ENCODE measurements at places on chromosomes 3 and 15. TPM values are rescaled to one million over a fixed set of nuclear protein-coding genes. Genes with fewer than 3 reads are reported as not detected.

ALAS1 gene
- total RNA-seq = 115 TPM

PDIA3 gene
- total RNA-seq = 313 TPM

CFAP100 gene
- not detected for total RNA-seq

MEIS2 gene
- not detected for total RNA-seq

CYP1A1 gene
- total RNA-seq = 0.42 TPM

All from activated CD4-positive, alpha-beta T cell treated with anti-CD3 and anti-CD28 coated beads, Interleukin-2, amount 10 ng/mL, durations not matched to agents 24 days and 14 days (primary cell).